ENCODE measurements at places on chromosomes 16 and 17. TPM values are rescaled to one million over a fixed set of nuclear protein-coding genes. Genes with fewer than 3 reads are reported as not detected.

DNA sequence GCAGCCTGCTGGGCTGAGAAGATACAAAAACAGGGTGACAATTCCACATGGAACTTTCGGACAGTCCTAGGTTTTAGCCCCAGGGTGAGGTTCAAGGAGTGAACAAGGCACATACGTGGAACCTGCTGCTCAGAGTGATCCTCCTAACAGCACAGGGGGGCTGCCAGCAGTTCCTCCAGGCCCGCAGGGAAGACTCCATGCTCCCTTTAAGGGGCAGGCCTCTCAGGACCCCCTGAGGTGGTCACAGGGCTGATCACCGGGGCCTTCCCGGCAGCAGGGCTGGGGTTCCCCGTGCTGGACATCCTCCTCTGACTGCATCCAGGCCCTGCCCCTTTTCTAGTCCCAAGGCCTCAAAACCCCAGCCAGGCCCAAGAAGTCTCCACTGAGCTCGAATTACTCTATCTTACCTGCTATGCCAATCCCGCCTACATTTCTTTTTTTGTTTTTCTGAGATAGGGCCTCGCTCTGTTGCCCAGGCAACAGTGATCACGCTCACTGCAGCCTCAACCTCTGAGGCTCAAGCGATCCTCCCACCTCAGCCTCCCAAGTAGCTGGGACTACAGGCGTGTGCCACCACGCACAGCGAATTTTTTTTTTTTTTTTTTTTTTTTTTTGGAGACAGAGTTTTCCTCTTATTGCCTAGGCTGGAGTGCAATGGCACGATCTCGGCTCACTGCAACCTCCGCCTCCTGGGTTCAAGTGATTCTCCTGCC is 10.4 kb downstream of the CANT1 start:
- DNase-seq = peak; percentile 53

GRCh38 chr17:78323826-78324390 is 36.0 kb downstream of the SOCS3 start:
- no peak for DNase-seq

DNA sequence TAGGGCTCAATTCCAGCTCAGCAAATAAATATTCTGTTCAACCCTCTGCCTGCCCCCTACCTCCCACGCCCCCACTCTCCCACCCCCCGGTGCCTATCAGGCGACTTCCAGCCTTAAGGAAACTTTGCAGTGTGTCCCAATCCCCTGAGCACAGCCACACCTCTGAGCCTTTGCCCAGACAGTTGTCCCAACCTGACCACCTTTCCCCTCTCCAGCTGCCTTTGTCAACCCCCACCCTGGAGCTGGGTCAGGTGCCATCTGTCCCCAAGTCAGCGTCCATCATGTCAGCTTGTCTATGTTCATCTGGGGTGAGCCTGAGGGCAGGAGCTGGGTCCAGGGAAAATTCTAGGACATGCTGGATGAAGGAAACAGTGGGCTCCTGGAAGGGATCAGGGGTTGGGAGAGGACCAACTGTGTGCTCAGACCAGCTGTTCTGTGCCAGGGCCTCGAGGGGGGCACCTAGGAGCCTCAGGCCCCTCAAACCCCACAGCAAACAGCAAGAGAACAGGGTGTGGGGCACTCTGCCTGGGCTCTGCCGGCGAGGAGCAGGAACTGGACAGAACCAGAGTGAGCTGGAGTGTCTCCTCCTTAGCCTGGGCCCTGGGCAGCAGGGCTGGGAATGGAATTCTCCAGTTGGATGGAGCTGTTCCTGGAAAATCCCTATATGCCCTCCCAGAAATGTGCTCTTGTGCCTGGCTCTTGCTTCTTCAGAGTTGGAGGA is 17.8 kb downstream of the CDH16 start:
- peak; percentile 81 for DNase-seq

GRCh38 chr16:59210955-59211541 is 476.9 kb upstream of the GOT2 start:
- DNase-seq = no peak

ZNF213 gene
- total RNA-seq = 10.2 TPM

- DNase-seq = peak; percentile 73
Observed at GRCh38 chr17:57604771-57605674, 140.1 kb downstream of the CCDC182 start.

DNA sequence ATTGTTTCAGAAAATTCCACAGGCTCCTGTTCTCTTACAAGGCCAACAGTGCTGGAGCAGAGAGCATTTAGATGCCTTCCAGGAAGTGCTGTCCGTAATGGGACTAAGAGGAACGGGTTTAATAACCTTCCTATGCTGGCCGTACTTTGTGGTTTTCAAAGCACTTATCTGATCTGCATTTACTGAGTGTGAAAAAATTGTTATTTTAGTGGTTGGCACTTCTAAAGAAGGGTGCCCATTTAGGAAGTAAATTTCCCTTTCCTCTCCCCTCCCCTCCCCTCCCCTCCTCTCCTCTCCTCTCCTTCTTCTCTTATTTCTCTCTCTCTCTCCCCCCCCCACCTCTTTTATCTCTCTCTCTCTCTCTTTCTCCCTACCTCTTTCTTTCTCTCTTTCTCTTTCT is 72.0 kb upstream of the DNAJA2 start:
- DNase-seq = no peak

- no peak for DNase-seq
Observed at GRCh38 chr17:21475571-21475970, 99.4 kb downstream of the KCNJ12 start.

- no peak for DNase-seq
Observed at GRCh38 chr16:80065541-80065940, 465.0 kb upstream of the MAF start.

GRCh38 chr16:9567666-9568065 is 476.2 kb downstream of the HAPSTR1 start:
- no peak for DNase-seq

- peak; percentile 83 for DNase-seq
Observed at GRCh38 chr16:2912330-2913199, 834 bp downstream of the FLYWCH1 start.

- DNase-seq = peak; percentile 59
Observed at GRCh38 chr17:19309701-19310100, 52.8 kb downstream of the B9D1 start.

- no peak for DNase-seq
Observed at GRCh38 chr17:51144266-51145022, 8.9 kb upstream of the NME1 start.

DNA sequence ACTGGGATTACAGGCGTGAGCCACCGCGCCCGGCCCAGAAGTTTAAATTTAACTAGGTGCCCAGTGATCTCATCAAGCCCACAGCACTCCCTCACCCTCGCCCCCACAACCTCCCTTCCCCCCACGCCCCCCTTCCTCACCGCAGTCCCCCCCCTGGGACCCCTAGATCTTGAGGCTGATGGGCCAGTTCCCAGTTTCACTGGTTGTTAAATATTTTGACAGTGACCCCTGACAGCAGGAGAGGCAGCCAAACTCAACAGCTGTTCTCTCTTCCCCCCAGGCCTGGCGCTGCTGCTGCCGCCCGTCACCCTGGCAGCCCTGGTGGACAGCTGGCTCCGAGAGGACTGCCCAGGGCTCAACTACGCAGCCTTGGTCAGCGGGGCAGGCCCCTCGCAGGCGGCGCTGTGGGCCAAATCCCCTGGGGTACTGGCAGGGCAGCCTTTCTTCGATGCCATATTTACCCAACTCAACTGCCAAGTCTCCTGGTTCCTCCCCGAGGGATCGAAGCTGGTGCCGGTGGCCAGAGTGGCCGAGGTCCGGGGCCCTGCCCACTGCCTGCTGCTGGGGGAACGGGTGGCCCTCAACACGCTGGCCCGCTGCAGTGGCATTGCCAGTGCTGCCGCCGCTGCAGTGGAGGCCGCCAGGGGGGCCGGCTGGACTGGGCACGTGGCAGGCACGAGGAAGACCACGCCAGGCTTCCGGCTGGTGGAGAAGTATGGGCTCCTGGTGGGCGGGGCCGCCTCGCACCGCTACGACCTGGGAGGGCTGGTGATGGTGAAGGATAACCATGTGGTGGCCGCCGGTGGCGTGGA is 15.6 kb downstream of the QPRT start:
- DNase-seq = peak; percentile 78

DNA sequence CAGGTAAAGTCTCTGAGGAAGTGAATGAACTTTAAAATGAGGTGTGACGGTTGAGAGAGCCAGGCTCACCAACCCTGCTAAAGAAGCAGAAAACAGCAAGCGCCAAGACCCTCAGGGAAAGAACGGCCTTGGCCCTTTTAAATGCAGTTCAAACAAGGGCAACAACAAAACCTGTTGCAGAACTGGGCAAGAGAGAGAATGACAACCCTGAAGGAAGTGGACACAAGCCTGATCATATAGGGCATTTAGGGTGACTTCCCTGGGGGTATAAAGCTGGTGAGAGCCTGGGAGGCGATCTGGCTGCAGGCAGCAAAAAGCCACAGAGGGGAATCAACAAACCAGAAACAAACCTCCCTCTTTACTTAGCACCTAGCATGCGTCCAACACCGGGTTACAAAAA is 1.0 kb downstream of the CPPED1 start:
- no peak for DNase-seq

GRCh38 chr17:65797101-65797500 is 235.7 kb upstream of the AXIN2 start:
- no peak for DNase-seq

- no peak for DNase-seq
Observed at GRCh38 chr16:85571813-85572619, 41.1 kb upstream of the GSE1 start.

PARD6A gene
- 4.6 TPM for total RNA-seq

TOM1L1 gene
- 4.7 TPM for total RNA-seq

DNA sequence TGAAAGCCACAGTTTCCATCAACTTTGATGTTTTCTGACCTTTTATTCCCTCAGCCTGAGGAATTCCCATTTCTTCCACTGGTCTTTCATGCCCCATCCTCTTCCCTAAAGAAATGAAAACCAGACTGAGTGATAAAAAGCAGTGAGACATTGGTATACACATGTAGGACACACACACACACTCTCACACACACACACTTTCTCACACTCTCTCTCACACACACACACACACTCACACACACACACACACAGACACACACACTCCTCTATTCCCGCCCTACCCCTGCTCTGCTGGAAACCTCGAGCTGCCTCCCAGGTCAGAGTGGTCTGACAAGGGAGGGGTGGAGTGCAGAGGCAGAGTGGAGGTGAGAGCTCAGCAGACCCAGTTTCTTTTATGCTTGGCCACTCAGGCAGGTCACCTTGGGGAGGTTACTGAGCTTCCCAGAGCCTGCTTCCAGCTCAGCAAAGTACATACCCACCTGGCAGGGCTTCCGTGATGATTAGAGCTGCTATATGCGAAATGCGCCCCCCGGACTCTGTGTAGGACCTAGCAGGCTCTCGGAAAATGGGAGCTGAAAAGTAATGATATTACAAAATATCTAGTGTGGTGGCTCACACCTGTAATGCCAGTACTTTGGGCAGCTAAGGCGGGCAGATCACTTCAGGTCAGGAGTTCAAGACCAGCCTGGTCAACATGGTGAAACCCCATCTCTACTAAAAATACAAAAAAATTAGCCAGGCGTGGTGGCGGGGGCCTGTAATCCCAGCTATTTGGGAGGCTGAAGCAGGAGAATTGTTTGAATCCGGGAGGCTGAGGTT is 30.7 kb downstream of the CCR7 start:
- DNase-seq = peak; percentile 71

DNA sequence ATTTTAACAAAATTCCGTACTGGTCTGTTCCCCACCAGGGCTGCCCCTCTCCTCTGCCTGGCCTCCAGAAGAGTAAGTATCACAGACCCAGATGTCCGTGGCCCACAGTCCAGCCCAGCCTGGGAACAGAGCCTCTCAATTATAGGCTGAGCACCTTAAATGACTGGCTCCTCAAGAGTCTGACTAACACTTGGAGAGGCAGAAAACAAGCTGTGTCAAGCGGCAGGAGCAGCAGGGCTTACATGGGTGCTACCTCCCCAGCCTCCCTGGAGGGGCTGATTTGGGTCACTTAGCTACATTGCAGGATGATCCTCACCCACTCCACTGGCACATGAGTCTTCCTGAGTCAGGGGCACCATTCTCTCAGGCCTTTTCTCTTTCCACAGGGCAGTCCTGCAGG is 209.7 kb downstream of the COPRS start:
- DNase-seq = no peak

GRCh38 chr16:70160388-70160787 is 13.2 kb upstream of the CLEC18C start:
- peak; percentile 75 for DNase-seq

- no peak for DNase-seq
Observed at GRCh38 chr17:68511254-68511670, 968 bp upstream of the PRKAR1A start.

DNA sequence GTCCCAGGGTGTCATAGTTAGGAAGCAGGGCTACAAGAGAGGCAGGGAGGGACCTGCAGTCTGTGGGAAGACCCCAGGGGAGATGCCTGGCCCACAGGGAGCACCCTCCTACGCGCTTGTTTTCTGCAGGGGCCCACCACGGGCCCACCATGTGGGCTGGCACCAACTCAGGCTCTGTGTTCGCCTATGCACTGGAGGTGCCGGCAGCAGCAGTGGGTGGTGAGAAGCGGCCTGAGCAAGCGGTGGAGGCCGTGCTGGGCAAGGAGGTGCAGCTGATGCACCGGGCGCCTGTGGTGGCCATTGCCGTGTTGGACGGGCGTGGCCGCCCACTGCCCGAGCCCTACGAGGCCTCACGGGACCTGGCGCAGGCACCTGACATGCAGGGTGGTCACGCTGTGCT is 15.0 kb downstream of the LLGL1 start:
- no peak for DNase-seq

- peak; percentile 28 for DNase-seq
Observed at GRCh38 chr17:9271989-9272388, 250.7 kb downstream of the NTN1 start.

GP1BA gene
- total RNA-seq = not detected

Data from posterior vena cava (tissue), 2 donors.